ENCODE measurements at places on chromosomes 7 and 10. TPM values are rescaled to one million over a fixed set of nuclear protein-coding genes. Genes with fewer than 3 reads are reported as not detected.

DNA sequence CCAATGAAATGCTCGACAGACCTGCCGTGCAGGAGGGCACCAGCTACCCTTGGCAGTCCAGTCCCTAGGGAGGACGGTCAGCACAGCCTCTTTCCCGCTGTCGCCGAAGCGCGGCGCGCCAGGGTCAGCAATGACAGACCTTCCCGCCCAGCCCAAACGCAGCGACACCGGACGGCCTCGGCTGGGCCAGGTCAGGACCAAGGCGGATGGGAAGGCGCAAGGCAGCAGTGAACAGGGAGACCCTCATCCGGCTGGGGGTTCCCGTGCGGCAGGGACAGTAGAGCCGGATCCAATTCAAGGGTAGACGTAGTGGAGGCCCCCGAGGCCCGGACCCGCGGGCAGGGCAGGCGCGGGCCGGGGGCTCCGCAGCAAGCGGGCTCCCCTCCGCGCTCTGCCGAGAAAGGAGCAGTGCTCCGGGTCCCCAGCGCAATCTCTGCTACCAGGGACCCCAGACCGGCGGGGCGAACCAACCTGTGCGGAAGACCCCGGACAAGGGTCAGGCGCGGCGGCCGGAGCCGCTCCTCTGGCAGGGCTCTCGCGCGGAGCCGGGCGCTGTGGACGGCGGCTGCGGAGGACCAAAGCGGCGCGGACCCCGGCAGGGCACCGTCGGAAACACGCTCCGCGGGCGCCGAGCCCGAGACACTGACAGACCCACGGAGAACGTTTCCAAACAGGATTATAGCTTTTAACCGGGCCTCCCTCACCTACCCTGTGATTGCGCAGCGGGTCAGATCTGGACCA lies at the start of gene SEC31B:
Gene SEC31B, minus strand, starts transcription at position 551 of the 741 bp plus-strand sequence. CDS start 2,909 bp downstream, outside the sequence.
- DNase-seq, result peak; percentile 87

GRCh38 chr7:44971902-44972441 lies 6.8 kb downstream of the MYO1G start:
- no peak for DNase-seq

- no peak for DNase-seq
These were observed 2.5 kb downstream of the CHN2 start for GRCh38 chr7:29196971-29197595.

DNA sequence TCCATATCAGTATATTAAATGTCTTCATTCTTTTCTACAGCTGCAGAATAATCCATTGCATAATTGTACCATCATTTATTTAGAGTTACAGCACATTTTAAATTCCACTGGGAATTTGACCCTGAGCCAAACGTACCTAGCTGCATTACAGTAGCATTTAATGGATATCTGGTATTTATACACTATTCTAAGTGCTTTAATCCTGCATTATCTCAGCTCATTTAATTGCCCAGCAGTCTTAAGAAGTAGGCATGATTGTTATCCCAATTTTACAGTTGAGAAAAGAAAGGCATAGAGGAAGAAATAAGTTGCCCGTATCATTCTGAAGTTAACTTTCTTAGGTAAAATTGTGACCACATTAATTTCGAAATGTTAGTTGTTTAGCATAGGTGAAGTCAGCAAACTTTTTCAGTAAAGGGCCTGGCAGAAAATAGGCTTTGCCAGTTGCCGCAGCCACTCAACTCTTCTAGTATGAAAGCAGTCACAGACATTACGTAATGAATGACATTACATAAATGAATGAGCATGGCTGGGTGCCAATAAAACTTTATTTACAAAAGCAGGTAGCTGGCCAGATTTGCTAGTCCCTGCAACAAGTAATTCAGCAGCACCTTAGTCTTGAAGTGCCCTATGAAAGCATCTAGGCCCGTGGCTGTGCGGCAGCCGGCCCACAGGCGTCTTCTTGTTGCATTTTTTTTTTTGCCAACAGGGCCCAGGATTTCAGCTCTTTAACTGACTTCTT lies 30.0 kb downstream of the GUSB start:
- no peak for DNase-seq

GRCh38 chr10:91163869-91164474 lies 56.5 kb upstream of the PCGF5 start:
- DNase-seq, result peak; percentile 84

DNA sequence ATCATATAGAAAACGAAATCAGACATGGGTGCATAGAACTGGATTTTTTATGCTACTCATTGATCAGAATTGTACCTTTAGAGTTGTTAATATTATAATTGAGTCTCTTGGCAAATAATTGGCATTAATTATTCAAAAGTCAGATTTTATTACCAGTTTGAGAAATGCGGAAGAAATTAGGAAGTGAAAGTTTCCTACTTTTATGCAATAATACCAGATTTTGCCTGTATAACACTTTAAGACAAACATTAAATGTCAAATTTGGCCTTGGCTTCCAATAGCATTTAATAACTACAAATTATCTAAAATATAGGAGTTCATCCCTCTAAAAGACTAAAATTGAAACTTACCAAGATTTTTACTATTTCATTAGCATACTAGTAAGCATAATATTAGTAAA lies 6.8 kb upstream of the TFEC start:
- DNase-seq, result no peak

DNA sequence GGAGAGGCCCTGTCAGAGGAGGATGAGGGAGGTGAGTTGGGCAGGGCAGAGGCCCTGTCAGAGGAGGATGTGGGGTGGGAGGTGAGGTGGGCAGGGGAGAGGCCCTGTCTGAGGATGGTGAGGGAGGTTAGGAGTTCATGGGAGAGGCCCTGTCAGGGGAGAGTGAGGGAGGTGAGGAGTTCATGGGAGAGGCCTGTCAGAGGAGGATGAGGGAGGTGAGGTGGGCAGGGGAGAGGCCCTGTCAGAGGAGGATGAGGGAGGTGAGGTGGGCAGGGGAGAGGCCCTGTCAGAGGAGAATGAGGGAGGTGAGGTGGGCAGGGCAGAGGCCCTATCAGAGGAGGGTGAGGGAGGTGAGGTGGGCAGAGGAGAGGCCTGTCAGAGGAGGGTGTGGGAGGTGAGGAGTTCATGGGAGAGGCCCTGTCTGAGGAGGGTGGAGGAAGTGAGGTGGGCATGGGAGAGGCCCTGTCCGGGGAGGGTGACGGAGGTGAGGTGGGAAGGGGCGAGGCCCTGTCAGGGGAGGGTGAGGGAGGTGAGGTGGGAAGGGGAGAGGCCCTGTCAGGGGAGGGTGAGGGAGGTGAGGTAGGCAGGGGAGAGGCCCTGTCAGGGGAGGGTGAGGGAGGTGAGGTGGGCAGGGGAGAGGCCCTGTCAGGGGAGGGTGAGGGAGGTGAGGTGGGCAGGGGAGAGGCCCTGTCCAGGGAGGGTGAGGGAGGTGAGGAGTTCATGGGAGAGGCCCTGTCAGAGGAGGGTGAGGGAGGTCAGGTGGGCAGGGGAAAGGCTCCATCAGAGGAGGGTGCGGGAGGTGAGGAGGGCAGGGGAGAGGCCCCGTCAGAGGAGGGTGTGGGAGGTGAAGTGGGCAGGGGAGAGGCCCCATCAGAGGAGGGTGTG lies 73.7 kb downstream of the INPP5A start:
- DNase-seq, result no peak

The INA gene
- not detected for total RNA-seq

GRCh38 chr10:37632641-37633040 lies 224.8 kb downstream of the ZNF248 start:
- DNase-seq, result no peak

The WDFY4 gene
- 2.4 TPM for total RNA-seq

DNA sequence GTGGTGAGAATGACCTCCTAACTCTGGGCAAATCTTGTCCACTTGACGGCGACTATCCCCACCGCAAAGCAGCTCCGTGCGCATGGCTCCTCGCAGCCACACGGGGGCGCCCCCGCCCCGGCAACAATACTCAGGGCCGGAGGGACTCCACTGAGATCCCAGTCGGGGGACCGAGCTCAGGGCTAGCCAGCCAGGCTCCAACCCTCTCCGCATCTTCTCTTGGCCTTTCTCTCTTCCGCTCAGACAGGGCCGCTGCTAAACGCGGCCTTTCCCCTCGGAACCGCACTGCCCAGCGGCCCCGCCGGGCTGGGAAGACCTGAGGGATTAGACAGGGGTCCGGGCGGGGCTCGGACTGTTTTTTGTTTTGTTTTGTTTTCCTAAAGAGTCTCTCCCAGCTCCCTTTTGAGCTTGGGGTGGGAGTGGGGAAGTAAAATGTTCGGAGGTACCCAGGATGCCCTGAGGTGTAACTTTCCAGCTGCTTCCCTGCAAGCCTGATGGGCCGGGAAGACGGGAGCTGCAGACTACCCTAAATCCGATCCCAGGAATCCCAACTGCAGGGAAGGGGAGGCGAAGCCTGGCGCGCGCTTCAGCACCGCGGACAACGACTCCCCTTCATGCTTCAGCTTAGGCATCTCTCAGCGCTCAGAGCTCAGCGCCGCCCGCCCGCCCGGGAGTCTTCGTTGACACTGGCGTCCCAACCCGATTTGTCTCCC lies 2.7 kb downstream of the KCNIP2 start:
- DNase-seq, result peak; percentile 93

- DNase-seq, result no peak
These were observed 113.8 kb downstream of the PRPF18 start for GRCh38 chr10:13700473-13701144.

DNA sequence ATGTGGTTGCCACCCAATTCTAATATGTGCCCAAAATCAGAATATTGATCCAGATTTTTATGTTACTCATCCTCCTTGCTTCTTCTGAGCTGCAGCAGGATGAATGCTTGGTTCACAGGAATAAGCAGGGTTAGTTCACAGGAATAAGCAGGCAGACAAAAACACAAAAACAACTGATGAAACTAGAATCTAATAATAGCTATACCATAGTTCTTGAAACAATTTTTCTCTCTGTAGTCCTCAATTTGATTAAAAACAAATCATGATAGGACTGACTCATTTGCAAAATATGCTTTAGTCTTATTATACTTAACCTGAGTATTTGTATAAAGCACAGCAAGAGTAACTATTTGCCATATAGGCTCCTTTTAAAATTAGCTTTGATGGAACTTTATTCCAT lies 24.4 kb upstream of the ARHGAP12 start:
- DNase-seq, result no peak

The PDK4 gene
- total RNA-seq, result 121 TPM

- DNase-seq, result peak; percentile 88
These were observed 678.5 kb upstream of the ANKRD30A start for GRCh38 chr10:36446881-36447280.

The CPA2 gene
- not detected for total RNA-seq

- DNase-seq, result no peak
These were observed 102.3 kb downstream of the NOC3L start for GRCh38 chr10:94260455-94260854.

The MMP21 gene
- total RNA-seq, result 0.47 TPM

DNA sequence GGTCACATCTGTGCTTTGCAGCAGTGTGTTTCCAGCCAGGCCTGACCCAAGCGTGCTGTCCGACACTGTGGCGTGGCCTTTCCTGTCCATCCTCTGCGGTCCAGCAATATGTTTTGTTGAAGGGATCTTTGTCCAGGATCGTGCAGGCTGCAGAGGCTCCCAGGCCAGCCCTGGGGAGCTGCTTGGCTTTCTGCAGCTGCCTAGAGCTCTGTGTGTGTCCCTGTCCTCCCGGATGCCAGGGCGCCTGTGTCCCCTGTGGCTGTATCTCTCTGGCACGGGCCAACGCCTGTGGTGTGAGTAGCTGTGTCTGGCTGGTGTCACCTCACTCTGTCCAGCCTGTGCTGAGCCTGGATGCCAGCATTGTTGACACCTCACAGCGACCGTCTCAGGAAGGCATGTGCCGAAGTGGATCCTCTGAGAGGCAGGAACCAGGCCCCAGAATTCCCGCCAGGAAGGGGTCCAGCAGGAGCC lies 94.5 kb downstream of the INPP5A start:
- DNase-seq, result peak; percentile 86

GRCh38 chr7:102454468-102454867 lies 10.2 kb downstream of the ALKBH4 start:
- peak; percentile 44 for DNase-seq

- DNase-seq, result no peak
These were observed 18.1 kb downstream of the MAPK8 start for GRCh38 chr10:48324580-48324979.

DNA sequence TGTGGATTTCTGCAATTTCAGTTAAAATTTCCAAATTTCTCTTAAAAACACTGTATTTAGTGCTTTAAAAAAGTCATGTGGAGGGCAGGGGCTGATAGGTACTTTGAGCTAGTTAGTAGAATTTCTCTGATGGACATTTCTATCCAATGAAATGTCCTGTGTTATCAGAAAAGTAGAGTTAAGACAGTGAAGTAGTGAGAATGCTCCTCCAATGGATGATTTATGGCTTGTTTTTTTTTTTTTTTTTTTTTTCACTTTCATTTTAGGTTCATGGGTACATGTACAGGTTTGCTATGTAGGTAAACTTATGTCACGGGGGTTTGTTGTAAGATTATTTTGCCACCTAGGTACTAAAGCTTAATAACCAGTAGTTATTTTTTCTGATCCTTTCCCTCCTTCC lies 55.0 kb downstream of the BTAF1 start:
- no peak for DNase-seq

DNA sequence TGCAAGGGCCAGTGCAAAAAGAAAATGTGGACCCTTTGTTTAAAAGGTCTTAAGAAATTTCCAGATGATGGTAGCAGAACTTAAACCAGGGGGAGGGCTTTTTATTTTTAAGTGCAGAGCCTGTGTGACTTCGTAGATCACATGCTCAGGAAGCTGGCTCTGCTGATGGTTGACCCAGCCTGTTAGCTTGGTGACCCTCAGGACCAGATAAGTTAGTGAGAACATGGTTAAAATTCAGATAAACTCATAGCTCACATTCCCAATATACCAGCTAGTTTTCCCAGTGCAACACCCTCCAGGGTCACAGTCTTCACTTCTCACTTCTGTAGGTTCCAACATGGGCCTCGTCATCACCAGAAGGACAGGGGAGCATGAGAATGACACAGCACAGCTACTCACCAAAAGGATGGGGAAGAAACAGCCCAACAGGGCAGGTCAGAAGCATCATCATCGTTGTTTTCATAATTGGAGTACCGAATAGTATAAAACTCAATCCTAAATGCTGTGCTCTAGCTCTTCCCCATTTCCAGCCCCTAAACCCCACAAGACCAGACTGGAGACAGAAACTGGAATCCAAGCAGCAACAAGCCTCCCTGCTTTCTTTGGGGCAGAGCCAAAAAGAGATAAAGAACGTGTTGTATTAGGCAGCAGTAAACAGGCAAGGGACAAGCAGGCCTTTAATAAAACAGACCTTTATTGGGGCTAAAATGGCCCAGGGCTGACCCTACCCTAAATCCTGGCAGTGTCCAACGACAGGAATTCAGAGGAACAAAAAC lies 102.2 kb upstream of the ANKRD1 start:
- peak; percentile 49 for DNase-seq

GRCh38 chr10:122507616-122508015 lies 46.3 kb downstream of the HTRA1 start:
- no peak for DNase-seq

- DNase-seq, result no peak
These were observed 87.1 kb downstream of the AASS start for GRCh38 chr7:122056977-122057376.

Measured in right cardiac atrium (tissue), 5 donors.